ENCODE measurements at places on chromosomes 7 and 10.
A peak's percentile ranks its signal among the peaks of the same experiment; 100 is the strongest.

GRCh38 chr10:75403144-75403938 is 1.8 kb upstream of the ZNF503 start:
- no peak for DNase-seq

DNA sequence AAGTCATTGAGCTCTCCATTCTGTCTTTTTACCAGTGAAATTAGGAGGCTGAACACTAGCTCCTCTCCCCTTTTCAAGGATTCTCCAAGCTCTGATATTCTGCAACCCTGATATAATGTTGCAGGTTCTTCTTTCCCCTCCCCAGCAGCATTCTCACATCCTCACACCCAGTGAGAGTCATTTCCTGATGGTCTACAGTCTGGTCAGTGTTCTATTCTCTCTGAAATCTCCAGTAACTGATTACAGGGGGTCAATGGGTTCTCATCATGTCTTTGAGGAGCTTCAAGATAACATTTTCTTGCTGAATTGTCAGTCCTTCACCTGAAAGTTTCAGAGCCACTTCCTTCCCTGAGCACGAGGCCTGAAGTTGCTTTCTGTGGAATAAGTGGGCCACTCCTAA is 299.4 kb downstream of the PTEN start:
- no peak for DNase-seq

GRCh38 chr7:130369110-130369711 is 11.1 kb upstream of the CPA1 start:
- DNase-seq, result no peak

GRCh38 chr10:62779487-62780248 is 24.9 kb upstream of the ADO start:
- DNase-seq, result peak; percentile 77

GRCh38 chr7:153951316-153951715 is 100.9 kb upstream of the DPP6 start:
- DNase-seq, result no peak

DNA sequence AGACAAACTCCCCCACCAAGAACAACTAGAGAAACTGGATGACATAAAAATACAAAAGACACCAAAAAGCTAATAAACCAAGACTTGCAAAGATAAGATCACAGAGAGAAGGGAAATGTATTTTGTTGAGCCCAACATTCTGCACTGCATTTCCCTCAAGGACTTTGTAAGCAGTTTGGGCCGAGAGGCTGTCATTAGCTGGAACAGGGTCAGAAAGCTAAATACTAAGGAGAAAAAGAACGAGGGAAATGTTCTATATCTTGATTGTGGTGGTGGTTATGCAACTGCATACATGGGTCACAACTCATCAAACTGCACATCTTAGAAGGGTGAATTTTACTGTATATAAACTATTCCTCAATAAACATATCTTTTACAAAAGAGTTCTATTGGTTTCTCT is 315.0 kb downstream of the IPMK start:
- no peak for DNase-seq

DNA sequence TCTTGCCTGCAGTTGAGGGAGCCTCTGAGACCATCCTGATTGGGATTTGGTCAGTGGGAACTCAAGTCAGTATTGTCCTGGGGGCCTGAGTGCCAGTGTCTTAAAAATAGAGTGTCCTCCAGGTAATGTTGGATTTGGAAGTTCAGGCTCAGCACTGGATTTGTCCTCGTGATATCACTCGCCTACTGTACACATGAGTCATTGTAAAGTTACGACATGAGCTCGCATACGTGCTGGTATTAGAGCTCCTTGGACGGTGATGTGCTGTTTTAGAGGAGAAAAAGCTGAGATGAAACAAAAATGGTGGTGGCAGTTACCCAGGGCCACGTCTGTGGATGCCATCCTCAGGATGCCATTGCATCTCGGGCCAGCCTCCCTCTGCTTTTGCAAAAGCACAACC is 78.2 kb downstream of the MGMT start:
- DNase-seq, result no peak

- DNase-seq, result no peak
Observed at GRCh38 chr7:141234335-141235105, 160.7 kb downstream of the TMEM178B start.

DNA sequence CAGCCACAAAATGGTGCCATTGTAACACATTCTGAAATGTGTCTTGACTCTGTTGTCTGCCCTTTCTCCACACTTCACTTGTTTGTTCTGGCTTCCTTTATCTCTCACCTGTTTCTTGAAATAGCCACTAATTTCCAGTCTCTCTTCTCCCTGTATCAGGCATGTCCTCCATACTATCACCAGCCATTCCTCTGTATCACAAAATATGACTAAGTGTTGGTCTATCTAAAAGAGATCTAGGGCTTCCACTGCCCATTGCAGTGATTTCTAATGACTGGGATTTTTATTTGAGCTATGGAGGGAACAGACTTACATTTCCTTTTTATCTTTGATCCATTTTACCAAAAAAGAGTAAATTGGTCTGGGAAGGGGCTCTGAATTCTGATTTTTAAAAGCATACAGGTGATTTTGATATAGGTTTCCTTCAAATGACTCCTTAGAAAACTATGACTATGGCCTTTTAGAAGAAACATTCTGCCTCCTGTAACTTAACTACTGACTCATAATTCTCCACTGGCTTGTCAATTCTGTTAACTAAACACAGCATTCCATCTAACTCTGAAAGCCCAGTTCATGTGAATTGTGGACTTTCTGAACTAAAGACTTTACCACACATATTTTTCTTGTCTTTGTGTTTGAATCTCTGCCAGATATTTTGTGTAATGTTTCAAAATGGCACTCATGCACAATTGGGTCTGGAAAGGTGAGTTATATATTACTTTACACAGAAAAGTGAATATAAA is 1121.4 kb downstream of the XPNPEP1 start:
- DNase-seq, result no peak

All from activated CD8-positive, alpha-beta memory T cell treated with anti-CD3 and anti-CD28 coated beads, Interleukin-2, amount 10 ng/mL, durations not matched to agents 7 days and 5 days (primary cell).